ENCODE measurements at places on chromosomes 16 and 17.

DNA sequence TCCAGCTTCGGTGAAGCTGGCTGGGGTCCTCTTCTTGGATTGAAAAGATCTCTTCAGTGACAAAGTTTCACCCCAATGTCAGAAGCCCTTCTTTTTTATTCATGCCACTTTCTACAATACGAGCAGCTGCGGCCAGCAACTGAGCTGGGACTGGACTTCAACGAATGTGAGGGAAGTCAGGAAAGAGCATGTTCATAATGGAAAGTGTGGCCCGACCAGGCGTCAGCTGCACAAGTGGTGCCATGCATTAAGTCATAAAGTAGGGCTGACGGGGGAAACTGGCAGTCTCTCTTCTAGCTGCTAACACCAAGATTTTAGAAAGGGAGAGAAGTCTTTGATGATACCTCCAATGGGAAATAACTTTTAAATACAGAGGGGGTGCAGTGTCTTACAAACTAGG is 192.6 kb downstream of the PARN start:
- no peak for DNase-seq

GRCh38 chr16:15979801-15980200 is 30.4 kb downstream of the ABCC1 start:
- DNase-seq = no peak

DNA sequence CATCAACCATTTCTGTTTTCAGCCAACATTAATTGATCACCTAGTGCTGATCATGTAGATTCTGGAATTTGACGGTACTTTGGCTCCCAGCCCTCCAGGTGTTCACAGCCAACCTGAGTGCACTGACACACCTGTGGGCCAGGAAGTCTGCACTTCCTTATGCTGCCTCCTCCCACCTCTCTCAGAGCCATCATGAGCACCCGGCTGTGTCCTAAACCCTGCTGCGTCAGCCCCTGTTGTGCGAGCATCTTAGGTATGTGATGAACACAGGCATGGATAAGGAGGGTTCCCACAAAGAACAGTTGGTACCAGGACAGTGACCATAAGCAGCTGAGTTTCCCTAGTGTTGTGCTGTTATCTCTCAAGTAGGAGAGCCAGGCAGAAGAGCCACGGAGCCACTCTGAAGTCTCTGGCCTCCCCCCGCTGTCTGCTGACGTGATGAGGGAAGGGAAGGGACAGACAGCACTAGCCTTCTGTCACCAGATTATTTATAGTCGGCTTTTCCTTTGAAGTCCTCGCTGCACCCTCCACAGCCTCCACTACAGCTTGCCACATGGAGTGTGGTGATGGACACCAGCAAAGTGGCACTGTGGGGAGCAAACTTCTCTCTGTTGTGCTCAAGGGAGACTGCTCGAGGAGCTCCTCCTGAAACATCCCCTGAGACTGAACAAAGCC is 162.8 kb upstream of the ANKFN1 start:
- DNase-seq = no peak

DNA sequence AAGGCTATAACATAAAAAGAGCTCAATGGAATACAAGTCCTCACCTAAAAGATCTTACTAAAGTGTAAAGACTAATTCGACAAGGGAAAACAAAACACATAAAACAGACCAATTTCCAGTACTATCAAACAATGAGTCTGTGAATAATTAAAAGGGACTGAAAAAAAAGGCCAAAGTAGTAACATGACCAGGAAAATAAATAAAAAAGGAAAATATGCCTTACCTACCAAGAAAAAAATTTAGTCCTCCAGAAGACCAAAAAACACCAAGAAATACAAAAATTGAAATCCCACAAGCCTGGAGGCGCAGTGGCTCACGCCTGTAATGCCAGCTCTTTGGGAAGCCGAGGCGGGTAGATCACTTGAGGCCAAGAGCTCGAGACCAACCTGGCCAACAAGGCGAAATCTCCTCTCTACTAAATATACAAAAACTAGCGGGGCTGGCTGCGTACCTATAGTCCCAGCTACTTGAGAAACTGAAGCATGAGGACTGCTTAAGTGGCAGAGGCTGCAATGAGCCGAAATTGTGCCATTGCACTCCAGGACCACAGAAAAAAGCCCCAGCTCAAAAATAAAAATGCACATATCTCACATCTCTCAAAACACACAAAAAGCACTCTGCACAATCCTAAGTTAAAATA is 60.8 kb downstream of the TEX14 start:
- DNase-seq = no peak

DNA sequence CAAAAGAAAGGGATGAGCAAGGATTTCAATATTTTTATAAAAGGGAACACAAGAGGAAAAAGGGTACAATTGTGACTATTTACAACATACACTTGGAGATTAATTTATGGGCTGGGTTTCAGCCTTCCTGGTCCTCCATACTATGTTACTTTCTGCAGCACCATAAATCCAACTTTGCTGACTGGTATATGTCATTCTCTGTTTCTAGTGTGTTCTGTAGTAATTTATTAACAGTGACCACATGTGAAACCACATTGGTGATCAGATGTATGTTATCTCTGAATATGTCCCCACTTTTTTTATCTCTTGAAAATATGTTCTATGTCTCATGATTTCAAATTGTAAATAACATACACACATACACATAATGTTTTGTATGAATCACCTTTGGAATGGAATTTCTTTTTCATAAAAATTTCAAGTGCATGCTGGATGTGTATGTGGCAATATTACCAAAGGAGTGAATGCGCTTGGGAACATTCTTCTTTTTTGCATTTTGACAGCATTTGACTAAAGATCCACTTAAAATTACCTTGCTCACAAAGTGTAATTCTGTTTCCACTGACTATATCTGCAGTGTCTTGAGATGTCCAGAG is 2.9 kb upstream of the LYRM9 start:
- no peak for DNase-seq

DNA sequence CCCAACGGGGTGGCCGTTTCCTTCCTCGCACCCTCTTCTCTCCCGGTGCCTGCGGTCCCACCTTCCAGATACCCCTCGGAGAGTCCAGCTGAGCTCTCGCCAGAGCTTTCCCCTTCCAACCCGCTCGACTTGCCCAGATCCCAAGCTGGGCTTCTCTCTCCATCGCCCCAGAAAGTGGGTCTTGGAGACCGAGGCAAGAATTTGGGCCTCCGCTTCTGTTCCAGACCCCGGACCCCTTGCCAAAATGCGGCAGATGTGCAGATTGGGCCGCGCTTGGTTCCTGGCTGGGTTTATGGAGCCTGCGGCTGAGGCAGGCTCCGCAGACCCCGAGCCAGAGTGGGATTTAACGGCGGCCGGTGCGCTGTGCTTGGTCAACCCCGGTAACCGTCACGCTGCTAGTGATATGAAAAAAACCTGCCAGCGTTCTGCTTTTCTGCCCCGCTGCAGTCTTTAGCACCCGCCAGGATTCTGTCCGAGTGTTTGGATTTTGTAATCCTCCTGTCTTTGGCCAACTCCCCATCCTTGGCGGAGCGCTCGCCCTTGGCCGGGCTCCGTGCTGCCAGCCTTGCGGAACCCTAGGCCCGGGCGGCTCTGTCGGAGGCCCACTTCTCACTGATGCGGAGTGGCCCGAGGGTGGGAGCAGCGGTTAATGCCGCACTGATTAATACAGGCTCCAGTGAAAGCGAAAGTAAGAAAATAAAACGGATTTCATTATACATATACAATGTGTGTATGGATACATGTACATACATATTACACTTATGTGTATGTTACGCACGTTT is 754 bp upstream of the SLFN11 start:
- DNase-seq = no peak

GRCh38 chr17:44556166-44556831 is 985 bp upstream of the FZD2 start:
- no peak for DNase-seq

DNA sequence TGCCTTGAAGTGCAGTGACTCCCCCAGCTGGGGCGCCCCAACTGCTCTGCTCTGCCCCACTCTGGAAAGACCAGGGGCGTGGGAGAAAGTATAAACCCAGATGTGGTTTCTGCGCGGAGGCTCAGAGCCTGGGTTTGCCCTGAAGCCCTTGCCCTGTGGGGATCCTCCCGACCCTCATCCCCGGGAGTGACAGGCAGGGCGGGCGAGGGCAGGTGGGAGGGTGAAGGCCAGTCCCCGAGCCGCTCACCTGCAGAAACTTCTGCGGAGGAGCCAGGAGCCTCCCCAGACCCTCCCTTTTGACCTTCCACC is 3.8 kb downstream of the TPSD1 start:
- no peak for DNase-seq

DNA sequence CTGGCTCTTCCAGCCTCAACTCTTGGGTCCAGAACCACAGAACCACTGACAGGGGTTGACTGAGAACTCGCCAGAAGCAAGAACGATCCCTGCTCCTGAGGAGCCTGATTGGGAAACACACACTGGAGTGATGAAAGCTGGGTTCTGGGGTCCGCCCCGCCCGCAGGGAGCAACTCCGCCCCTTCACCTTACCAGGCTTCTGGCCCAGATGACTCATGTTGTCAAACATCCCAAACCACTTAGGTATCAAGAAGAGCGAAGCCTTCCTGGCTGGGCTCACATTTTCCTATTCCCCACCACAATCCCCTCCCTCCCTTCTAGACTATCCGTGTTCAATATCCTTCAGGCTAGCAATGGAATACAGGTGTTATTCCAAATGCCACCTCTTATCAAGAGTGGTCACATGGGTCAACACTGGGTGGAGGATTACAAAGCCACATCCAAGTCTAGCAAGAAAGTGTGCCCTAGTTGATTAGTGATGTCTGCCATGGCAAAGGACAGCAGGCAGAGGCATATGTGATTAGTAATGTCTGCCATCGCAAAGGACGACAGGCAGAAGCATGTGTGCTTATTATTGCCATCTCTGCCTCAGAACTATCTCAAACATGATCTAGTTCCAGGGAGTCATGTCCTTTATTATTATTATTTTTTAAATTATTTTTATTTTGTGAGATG is 70.5 kb downstream of the TIMM22 start:
- DNase-seq = no peak

- peak; percentile 85 for DNase-seq
Measured at GRCh38 chr17:19507775-19508576, 25.7 kb upstream of the SLC47A1 start.

- DNase-seq = no peak
Measured at GRCh38 chr17:57311281-57312216, 55.2 kb downstream of the MSI2 start.

Data from cerebellar nuclear complex (tissue), 1 donor.